ENCODE measurements at places on chromosomes 3 and 15.

- DNase-seq, result no peak
Measured at GRCh38 chr3:63934041-63934866, 22.1 kb upstream of the SCAANT1 start.

DNA sequence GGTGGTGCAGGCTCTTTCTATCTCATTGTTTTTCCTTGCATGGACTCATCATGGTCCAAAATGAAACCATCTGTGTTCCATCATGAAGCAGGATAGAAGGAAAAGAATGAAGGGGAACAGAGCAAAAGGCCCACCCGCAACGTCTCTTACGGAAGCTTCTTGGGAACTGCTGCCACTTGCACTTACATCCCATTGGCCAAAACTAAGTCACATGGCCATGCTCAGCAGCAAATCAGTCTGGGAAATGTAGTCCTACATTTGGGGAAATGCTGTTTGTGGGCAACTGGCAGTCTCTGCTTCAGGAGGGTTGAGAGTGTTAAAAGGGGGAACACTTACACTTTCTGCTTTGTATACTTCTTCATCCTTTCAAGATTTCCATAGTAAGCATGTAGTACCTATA is 191.6 kb downstream of the SV2B start:
- DNase-seq, result peak; percentile 13

GRCh38 chr3:143484846-143485512 is 363.3 kb downstream of the SLC9A9 start:
- peak; percentile 57 for DNase-seq

GRCh38 chr3:100796556-100796955 is 87.3 kb downstream of the TFG start:
- peak; percentile 43 for DNase-seq

GRCh38 chr15:90423801-90424319 is 35.8 kb downstream of the IQGAP1 start:
- DNase-seq, result peak; percentile 19

DNA sequence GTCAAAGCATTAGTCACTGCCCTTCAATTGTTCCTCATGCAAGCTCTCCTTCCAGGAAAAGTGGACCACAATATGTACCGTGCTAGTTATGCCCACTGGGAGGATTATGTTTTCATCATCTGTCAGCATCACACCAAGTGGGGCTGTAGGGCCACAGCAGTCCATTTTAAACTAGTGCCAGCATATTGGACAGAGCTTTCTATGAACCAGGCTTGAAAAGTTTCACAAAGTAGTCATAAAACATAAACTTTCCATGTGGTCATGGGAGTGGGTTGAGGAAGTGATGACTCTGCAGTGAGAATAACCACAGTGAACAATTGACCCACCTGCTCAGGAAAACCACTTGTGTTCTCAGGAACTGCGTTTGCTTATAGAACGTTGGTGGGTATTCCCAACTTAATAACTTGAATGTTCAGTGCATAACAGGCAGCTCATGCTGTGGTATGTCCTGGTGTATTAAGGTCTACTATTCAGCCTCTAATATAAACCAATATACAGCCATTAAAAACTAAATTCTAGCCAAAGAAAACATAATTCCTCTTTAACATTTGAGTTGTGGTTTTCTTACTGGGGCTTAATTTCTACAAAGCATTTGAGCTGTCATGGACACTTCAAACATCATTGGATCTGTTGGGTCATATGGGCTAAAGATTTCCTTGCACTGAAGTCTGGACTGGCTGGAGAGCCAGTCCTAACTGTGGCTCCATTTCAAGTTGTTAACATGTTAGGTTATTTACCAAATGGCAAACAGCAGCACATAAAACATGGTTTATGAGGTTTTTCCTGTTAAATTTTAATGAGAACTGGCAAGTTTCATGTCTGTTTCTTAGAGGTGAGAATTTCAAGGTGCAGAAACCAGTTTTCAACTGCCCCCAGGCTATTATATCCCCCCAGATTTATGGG is 274.1 kb downstream of the OTOL1 start:
- no peak for DNase-seq

- peak; percentile 81 for DNase-seq
Measured at GRCh38 chr3:159830523-159831154, 158.0 kb upstream of the IL12A start.
